Ascending aorta (tissue), 2 donors: ENCODE measurements at places on chromosomes 3 and 15. TPM values are rescaled to one million over a fixed set of nuclear protein-coding genes. Genes with fewer than 3 reads are reported as not detected.

Gene CNTN6
- not detected for total RNA-seq

DNA sequence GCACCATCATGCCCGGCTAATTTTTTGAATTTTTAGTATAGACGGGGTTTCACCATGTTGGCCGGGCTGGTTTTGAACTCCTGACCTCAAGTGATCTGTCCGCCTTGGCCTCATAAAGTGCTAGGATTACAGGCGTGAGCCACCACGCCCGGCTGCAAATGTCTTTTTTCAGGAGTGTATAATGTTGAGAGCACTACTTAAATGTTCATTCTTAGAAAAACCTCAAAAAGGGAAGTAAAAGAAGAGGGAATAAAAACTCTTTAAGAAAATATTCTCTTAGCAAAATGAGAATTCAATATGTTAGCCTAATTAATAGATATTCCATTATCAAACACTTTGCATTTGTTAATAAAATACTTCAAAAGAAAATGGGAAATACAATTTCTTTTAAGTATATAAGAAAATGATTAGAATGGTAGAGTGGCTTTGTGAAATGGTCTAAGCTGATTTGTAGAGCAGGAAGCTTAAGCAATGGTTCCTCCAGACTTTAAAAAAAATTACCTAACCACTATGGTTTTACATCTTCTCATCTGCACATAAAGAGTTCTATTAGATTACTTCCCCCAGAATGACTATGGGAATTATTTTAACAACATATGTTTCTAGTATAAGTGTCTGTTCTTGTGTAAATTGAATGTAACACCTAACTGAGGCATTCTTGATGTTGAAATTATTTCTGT, 226.7 kb upstream of the ALCAM start:
- no peak overlapping the region for H3K27ac ChIP-seq
- DNase-seq: no peak
- no peaks in the 10 kb centered on the region for H3K27me3 ChIP-seq
- no peaks in the 10 kb centered on the region for H3K4me1 ChIP-seq

- no peak overlapping the region for H3K4me3 ChIP-seq
- no peak overlapping the region for H3K27ac ChIP-seq
- H3K27me3 ChIP-seq: no peaks in the 10 kb centered on the region
Measured at GRCh38 chr15:77461486-77461885, 40.8 kb downstream of the HMG20A start.

GRCh38 chr3:12187448-12188327, 29.0 kb upstream of the TIMP4 start:
- H3K36me3 ChIP-seq: no peaks in the 10 kb centered on the region
- H3K4me3 ChIP-seq: peak overlapping the region; percentile 4
- no peaks in the 10 kb centered on the region for H3K27me3 ChIP-seq
- peaks cover 23% of the 10 kb centered on the region for H3K4me1 ChIP-seq
- no peak for DNase-seq

GRCh38 chr15:56199038-56199437, 44.6 kb downstream of the RFX7 start:
- no peak overlapping the region for H3K27ac ChIP-seq
- peaks cover under 1% of the 10 kb centered on the region for H3K4me1 ChIP-seq
- no peak overlapping the region for H3K4me3 ChIP-seq
- H3K36me3 ChIP-seq: no peaks in the 10 kb centered on the region
- no peaks in the 10 kb centered on the region for H3K27me3 ChIP-seq

DNA sequence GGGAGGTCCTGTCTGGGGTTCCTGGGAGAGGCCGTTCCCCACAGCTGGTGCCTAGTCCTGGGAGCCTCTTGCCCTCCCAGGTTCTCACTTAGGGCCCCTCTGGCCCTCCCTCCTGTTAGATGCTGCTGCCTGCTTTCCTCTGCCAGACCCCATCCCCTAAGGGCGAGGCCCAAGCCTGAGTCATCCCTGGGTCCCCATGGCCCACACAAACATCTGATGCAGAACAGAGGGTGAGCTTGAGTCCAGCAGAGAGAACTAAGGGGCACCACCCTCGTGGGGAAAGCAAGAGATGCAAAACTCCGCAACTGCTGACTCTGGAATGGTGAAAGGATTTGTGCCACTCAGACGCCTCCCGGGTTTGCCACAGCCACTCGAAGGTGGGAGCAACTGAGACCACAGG, 58.8 kb upstream of the TRPM1 start:
- no peaks in the 10 kb centered on the region for H3K36me3 ChIP-seq
- no peak for DNase-seq
- H3K4me3 ChIP-seq: no peak overlapping the region
- H3K27ac ChIP-seq: no peak overlapping the region
- H3K4me1 ChIP-seq: no peaks in the 10 kb centered on the region
